Kasumi-1 (cell line): ENCODE measurements at places on chromosomes 4 and X.

GRCh38 chr4:148265627-148266026 lies 176.6 kb downstream of the NR3C2 start:
- no peak for DNase-seq

DNA sequence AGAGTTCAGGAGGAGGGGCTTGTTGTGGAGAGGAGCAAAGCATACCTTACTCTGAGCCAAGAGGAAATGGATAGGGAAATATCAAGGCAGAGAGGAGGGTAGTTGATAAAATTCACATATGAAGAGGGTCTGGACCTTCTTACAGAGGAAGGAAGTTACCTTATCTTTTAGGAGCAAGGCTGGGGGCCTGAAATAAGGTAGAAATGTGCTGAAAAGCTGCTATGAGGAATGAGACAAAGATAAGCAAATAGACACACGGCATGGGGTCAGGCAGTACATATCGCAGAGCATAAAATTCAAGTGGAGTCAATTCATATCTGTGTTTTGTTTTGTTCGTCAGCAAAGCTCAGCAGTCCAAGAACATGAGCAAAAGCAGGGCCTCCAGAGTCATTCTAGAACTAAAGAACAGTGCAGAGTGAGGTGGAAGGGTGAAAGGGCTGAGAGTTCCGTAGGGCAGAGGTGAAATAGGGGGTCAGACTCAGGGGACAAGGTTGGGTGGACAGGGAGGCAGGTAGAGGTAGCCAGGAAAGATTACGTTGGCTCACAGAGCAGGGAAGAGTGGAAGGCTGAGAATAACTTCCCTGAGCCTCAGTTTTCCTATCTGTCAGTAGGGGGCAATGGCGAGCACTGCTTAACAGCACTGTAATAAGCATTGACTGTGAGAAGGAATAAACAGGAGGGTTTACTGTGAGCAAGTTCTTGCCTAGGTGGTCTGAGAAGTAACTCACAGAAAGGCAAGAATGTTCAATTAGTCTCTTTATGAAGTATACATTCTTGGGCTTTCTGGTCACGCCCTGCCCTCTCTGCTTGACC lies 9.2 kb downstream of the VSIG4 start:
- peak; percentile 61 for DNase-seq

- DNase-seq: no peak
These were observed 75.5 kb downstream of the AMMECR1 start for GRCh38 chrX:110242371-110242770.

DNA sequence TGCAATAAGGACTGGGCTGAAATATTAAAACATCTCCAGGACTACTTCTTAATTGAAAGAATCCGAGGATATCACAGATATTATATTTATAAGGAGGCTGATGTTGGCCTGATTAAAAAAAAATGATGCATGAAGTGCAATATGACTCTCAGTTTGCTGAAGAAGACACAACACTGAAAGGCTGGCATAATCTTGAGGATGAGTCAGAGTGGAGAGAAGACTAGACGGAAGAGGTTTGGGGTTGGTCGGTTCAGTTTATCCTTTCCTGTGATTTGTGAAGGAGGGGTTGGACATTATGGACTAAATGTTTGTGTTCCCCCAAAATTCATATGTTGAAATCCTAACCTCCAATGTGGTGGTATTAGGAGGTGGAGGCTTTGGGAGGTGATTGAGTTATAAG lies 170.3 kb downstream of the CORIN start:
- no peak for DNase-seq

- no peak for DNase-seq
These were observed 143.5 kb downstream of the GPR143 start for GRCh38 chrX:9622128-9622527.

- no peak for DNase-seq
These were observed 15.6 kb downstream of the XAGE3 start for GRCh38 chrX:52852110-52852860.

GRCh38 chrX:65932173-65933084 lies 107.5 kb downstream of the VSIG4 start:
- no peak for DNase-seq

DNA sequence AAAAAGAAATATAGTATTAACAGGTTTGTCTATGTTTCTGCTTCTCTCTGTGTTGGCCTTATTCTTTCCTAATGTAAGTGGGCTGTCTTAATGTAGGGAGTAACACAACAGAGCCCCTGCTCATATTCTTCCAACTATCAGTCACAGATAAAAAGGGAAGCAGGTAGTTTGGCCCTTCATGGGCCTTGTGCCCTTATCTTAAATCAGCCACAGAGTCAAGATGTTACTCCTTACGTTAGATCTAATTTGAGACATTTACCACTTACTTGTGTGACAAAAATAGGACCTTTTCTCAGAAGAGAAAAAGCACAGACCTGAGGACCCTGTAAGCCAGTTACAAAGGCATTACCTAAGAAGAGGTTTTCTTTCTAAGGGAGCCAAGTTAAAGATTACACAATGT lies 589.0 kb downstream of the GRXCR1 start:
- DNase-seq: peak; percentile 40

- DNase-seq: no peak
These were observed 71.0 kb downstream of the RAPGEF2 start for GRCh38 chr4:159173886-159174285.

GRCh38 chrX:148620023-148620422 lies 119.6 kb downstream of the AFF2 start:
- no peak for DNase-seq

- DNase-seq: no peak
These were observed 711.2 kb downstream of the ADGRL3 start for GRCh38 chr4:61911313-61911756.

DNA sequence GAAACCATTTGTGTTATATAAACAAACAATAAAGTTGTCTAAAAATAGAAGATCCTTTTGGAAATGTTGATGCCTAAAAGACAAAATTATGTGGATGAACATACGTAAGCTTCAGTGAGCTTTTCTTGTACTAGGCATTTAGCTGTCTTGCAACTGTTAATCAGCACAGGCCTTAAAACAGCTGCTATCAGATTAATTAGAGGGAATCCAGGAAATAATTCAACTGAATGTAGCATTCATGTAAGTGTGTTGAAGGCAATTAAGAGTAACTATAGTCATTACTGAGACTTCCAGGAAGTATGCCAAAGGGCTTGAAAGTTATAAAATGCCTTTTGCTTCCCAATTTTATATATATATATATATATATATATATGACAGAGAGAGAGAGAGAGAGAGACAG lies 248.7 kb downstream of the IL1RAPL1 start:
- no peak for DNase-seq

GRCh38 chrX:129784371-129784770 lies 4.6 kb downstream of the SASH3 start:
- no peak for DNase-seq

DNA sequence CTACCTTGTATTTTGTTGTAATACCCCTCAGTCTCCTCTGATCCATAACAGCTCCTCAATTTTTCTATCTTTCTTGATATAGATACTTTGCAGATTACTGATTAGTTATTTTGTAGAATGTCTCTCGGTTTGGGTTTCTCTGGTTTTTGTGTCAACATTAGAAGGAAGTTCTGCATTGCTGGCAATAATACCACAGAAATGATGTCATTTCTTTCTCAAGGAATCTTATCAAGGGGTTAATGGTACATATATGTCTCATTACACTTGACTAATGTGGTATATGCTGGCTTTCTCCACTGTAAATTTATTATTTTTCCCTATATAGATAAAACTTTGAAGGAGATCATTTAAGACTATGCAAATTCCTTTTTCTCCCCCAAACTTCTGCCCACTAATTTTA lies 183.6 kb upstream of the DKK2 start:
- DNase-seq: no peak

GRCh38 chr4:3227878-3228675 lies 20.9 kb upstream of the MSANTD1 start:
- no peak for DNase-seq

DNA sequence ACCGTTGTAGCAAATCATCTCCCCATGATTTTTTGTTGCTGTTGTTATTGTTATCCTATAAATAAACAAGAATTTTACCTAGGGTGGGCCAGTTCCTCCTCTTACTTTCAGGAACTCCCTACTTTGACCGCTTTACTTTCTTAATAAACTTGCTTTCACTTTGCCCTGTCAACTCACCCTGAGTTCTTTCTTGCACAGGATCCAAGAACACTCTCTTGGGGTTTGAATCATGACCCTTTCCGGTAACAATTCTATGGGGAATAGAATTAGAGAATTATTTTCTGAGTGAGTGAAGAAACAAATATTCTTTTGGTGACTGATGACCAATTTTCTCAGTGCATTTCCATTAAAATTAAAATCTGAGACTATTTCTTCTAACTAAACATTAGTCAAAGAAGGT lies 584.0 kb upstream of the TENM3 start:
- no peak for DNase-seq

GRCh38 chr4:185513489-185514181 lies 21.7 kb downstream of the PDLIM3 start:
- peak; percentile 78 for DNase-seq
